ENCODE measurements at places on chromosomes 11 and 22.

GRCh38 chr11:134347441-134347840, 15.7 kb downstream of the GLB1L2 start:
- no peak for DNase-seq

DNA sequence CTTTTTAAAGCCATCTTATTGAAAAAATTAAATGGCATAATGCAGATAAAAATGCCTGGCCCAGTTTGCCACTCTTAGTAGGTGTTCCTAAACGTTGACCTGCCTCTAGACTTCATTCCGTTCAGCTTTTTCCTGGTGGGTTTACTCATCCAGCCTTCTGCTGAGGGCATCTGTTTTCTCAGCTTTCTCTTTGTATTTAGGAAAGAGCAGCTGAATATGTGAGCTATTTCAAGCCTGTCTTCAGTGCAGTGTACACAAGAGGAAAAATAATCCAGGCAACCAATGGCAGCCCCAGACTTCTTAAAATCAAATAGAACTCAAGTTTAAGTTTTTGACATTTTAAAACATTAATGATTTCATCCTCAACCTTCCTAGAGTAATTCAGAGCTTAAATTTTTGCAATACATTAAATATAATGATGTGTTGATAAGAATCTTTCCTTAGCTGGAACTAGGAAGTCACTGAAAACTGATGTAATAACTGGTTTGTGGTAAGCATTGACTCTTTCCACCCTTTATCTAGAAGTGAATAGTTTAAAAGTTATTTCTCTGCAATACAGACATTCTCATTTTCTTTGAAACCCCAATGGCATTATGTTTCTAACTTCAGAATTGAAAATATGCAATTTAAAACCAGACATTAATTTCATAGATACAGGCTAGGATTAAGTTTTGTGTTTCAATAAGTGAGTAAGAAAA, 165.4 kb downstream of the AASDHPPT start:
- DNase-seq, result no peak

- DNase-seq, result no peak
Measured at GRCh38 chr11:113760241-113760640, 13.3 kb downstream of the ZW10 start.

DNA sequence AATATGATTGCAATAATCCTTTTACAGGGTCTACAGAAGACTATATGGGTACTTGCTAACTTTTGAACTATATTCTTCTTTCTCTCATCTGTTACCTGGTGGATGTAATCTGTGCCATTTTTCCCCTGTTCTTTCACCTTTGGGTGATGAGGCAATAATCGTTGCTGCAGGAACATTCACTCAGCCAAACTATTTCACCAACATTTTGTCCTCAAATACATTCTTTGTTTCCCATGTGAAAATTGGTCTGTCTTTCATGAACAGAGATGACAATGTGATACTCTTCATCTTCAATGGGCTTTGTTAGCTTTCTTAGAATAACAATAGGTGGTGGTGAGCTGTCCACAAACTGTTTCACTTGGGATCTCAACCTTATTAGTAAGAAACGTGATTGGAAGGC, 52.1 kb upstream of the CAPRIN1 start:
- DNase-seq, result no peak

- no peak for DNase-seq
Measured at GRCh38 chr11:61864814-61865775, 26.2 kb downstream of the FADS3 start.

- no peak for DNase-seq
Measured at GRCh38 chr11:7582338-7582985, 68.7 kb downstream of the PPFIBP2 start.

Measured in T-helper 9 cell (primary cell).